ENCODE measurements at places on chromosomes 6 and 20.

- no peak for DNase-seq
Measured at GRCh38 chr20:57317316-57317788, 12.3 kb upstream of the SPO11 start.

DNA sequence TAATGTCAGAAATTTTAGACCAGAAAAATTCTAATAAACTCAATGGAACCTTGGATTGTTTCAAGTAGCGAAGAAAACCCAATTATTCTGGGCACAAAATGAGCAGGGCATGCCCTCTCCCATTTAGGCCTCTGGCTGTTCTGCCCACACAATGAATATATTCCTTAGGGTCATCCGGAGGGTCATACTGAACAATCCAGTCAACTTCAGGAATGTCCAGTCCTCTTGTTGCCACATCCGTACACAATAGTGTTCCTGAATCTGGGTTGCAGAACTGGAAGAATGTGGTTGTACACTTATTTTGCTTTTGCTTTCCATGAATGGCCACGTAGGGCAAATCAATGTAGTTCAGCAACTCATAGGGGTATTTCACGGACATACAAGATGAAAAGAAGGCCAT, 23.4 kb upstream of the RNF144B start:
- DNase-seq, result no peak

DNA sequence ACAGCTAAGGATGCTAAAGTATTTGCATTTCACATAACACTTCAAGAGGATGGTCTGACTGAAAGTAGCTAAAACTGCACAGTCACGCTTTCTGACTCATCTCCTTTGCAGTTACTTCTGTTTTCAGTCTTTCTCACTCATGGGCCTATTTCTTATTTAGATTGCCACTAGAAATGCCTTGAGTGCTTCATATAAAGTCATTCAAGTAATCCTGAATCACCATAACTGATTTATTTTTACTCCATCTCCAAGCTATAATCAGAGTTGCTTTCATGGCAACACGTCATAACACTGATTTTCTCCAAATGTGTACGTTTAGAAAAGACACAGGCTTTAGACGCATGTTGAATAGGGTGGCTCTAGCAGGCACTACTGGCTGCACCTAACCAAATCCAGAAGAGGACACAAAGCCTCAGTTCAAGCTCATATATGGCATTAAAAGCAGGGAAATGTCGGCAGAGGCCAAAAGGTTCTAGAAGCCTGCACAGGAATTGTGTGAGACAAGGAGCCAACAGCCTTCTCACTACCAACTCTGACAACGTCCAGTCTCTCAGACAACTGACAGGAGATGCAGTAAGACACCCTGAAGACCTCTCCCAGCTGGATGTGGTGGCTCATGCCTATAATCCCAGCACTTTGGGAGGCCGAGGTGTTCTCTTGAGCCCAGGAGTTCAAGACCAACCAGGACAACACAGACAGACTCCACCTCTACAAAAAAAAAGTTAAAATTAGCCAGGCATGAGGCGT, 64.1 kb upstream of the BEND6 start:
- no peak for DNase-seq

GRCh38 chr6:96570053-96570452, 7.1 kb downstream of the FHL5 start:
- DNase-seq, result no peak

GRCh38 chr6:100226811-100227210, 232.8 kb upstream of the MCHR2 start:
- no peak for DNase-seq

GRCh38 chr20:46970937-46971630, 76.4 kb downstream of the EYA2 start:
- peak; percentile 68 for DNase-seq

DNA sequence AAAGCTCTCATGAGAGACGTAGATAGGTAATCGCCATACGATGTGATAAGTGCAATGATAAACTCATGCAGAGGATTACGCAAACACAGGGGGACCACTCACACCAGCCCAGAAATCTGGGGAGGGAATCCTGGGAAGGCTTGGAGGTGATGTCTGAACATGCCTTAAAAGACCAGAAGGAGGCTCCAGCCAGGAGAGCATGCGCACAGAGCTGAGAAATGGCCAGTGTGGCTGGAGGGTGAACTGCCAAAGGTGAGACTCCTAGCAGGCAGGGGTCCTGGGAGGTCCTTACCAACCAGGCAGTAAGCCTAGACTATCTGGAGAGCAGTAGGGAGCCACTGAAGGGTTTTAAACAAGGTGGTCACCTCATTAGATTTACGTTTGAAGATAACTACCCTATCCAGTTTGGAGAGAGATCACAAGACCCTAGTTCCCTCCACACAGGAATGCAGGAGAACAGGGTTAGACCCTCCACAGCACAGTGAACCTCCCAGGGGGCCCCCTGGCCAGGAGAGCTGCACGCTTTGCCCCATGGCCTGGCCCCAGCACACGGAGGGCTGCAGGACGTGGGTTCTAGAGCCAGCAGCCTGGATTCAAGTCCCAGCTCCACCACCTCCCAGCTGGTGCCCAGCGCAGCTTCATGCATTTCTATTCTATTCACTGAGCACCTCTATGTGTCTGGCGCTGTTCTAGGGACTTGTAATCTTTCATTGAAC, 13.1 kb downstream of the MDFI start:
- no peak for DNase-seq

DNA sequence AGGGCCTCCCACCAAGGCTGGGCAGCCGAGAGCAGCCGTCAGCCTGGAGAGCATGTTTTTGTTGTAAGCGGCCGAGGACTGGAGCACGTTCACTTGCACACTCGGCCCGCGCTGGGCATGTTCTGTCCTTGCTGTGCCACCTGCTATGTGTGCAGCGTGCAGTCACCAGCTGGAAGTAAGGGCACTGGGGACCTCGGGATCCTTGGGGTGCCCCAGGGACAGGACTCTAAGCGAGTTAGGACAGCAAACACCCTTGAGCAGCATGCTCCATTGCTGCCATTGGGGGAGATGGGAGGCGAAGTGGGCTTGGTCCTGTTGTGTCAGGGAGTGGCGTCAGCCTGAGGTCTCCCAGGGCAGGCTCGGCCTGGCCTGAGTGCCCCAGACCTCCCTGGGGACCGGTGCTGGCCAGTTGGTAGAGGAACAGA, 18.6 kb downstream of the DYNLT1 start:
- DNase-seq, result no peak

DNA sequence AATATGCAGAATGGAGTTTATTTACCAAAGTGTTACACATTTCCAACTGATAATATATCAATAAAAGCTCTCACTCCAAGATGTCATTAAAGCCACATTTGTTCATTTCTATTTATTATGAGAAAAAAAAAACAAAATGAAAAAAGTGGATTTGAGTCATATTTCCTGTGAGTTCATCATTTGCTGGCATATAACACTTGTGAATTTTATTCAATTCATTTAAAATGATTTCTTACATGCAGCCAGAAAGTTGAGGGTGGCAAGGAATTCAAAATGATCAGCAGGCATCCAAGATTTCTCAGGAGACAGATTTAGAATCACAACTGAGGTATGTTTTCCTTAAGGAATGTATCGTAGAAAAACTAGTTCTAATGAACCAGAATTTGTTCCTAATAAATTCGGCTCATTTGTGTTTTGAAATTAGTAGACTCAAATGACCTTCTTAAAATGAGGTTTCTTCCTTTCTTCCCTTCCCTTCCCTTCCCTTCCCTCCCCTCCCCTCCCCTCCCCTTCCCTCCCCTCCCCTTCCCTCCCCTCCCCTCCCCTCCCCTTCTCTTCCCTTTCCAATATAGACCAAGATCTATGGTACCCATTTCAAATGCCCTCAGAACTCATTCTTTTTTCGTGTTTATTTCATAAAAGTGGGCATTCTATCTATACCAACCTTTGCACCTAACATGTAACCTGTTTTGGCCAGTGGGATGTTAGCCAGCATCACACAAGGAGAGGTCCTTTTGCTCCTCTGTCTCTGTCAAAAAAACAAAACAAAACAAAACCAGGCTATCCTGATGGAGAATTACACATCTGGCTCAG, 357.9 kb upstream of the TSHZ2 start:
- no peak for DNase-seq

DNA sequence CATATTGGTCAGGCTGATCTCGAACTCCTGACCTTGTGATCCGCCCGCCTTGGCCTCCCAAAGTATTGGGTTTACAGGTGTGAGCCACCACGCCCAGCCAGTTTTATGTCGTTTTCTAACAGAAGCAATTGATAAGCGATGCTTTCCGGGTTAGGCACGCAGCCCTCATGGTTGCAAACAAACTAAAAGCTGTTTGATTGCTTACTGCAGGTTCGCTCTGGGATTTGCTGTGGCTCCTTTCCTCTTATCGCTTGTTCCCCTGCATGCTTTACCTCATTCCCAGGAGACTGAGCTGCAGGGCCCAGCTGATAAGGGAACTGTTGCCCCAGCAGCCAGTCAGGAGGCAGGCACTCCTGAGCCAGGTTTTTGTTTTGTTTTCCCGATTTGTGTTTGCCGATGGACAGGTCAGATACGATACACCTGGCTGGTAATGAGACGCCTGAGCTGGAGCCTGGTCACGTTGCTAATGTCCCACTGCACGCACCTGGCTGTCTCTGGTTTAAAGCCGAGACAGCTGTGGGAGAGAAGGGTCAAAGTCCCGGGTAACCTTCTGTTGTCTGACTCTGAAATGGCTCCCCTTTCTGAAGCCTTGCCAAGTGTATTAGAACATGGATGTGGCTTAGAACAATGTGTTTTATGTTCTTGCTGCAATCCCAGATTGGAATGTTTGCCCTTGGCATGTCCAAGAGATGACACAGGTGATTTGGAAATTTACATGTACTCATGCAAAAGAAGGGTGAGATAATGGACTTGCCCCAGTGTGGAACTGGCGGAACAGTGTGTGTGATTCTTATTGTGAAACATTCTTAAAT, 19.9 kb downstream of the DSP start:
- DNase-seq, result peak; percentile 86

GRCh38 chr6:167317172-167317571, 7.7 kb upstream of the TTLL2 start:
- DNase-seq, result no peak

DNA sequence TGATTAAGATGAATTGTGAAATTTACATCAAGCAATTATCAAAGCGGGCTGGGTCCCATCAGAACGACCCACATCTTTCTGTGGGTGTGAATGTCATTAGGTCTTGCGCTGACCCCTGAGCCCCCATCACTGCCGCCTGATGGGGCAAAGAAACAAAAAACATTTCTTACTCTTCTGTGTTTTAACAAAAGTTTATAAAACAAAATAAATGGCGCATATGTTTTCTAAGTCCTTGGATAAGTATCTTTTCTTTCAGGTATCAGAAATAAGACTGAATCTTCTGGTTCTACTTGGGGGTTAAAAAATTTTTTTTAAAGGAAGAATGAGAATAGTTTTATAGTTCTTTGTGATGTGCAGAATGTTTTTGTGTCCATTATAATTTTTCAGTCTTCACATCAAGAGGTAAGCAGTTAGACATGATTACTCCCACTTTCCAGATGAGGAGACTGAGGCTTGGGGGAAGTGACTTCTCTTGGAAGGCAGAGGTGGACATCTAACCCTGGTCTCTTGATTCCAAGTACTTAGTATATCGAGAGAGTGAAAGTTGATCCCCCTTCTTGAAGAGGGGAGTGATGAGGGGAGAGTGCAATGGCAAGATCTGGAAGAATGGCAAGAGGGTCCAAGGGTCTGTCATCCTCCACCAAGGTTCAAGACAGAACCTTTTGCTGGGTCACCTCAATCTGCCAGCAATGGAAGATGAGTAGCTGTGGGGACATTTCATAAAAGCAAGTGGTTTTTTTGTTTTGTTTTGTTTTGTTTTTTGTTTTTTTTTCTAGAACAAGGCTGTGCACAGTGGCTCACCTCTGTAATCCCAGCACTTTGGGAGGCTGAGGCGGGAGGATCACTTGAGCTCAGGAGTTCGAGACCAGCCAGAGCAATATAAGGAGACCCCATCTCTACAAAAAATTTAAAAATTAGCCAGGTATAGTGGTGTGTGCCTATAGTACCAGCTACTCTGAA, 42.8 kb upstream of the TTPAL start:
- no peak for DNase-seq

Measured in HT-29 (cell line).